ENCODE measurements at places on chromosomes 2 and 18. TPM values are rescaled to one million over a fixed set of nuclear protein-coding genes. Genes with fewer than 3 reads are reported as not detected.

PPP4R3B gene
- total RNA-seq = 70.5 TPM

DNER gene
- total RNA-seq = not detected

GRCh38 chr2:85913884-85914881 lies 25.4 kb upstream of the ST3GAL5 start:
- H3K27ac ChIP-seq = no peak overlapping the region
- DNase-seq = no peak
- no peaks in the 10 kb centered on the region for H3K27me3 ChIP-seq
- no peaks in the 10 kb centered on the region for H3K4me1 ChIP-seq

DNA sequence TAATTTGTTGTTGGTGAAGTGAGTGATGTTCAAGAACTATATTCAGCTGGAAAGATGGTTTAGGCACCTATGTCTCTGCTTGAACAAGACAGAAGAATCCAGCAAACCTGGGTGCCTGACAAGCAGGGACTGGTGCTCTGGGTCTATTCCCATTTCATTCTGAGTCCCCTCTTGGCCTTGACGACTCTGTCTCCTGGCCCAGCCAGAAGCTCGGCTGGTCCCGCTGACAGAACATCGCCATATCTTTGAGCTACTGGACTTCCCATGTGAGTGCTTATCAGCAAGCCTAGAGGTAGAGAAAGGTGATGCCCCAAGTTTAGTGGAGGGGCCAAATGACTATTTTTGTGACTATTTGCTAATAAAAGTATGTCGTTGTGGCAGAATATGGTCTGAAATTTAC lies 48.2 kb downstream of the SDC1 start:
- H3K27me3 ChIP-seq = no peaks in the 10 kb centered on the region
- H3K4me3 ChIP-seq = no peak overlapping the region
- H3K36me3 ChIP-seq = no peaks in the 10 kb centered on the region
- no peak overlapping the region for H3K27ac ChIP-seq
- no peak for DNase-seq

UNC80 gene
- total RNA-seq = not detected

DNA sequence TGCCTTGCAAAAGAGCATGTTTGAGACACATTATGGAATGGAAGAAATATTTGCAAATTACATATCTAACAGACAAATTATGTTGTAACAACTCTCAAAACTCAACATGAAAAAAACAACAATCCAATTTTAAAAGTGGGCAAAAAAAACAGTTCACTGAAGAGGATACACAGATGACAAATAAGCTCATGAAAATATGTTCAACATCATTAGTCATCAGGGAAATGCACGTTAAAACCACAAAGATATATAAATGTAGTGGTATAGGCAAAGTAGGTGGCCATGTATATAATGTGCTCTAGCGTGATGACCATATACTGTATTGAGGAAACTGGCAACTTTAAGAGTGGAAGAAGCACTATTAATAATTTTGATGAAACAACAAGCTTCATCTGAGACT lies 220.1 kb downstream of the IRS1 start:
- no peak for DNase-seq
- no peak overlapping the region for H3K27ac ChIP-seq
- H3K36me3 ChIP-seq = no peaks in the 10 kb centered on the region
- H3K4me1 ChIP-seq = no peaks in the 10 kb centered on the region
- no peak overlapping the region for H3K4me3 ChIP-seq
- peaks cover 27% of the 10 kb centered on the region for H3K27me3 ChIP-seq
